ENCODE measurements at places on chromosomes 2 and 18.

DNA sequence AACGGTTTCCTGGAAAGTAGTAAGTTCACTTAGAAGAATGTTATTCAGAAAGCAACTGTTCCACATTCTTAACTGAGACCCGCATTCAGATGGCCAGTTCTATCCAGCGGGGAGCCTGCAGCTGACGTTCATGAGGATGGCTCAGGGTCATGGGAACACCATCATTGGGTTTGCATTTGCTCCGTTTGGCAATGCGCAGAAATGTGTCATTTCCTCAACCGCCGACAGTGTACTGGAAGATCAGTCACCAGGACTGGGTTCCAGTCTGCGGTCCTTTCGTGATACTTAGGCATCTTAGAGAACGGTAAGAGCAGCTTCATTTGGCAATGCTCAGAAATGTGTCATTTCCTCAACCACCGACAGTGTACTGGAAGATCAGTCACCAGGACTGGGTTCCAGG, 104.0 kb downstream of the DNER start:
- DNase-seq, result peak; percentile 30

- DNase-seq, result no peak
Measured at GRCh38 chr2:17326717-17327116, 191.5 kb downstream of the RAD51AP2 start.

DNA sequence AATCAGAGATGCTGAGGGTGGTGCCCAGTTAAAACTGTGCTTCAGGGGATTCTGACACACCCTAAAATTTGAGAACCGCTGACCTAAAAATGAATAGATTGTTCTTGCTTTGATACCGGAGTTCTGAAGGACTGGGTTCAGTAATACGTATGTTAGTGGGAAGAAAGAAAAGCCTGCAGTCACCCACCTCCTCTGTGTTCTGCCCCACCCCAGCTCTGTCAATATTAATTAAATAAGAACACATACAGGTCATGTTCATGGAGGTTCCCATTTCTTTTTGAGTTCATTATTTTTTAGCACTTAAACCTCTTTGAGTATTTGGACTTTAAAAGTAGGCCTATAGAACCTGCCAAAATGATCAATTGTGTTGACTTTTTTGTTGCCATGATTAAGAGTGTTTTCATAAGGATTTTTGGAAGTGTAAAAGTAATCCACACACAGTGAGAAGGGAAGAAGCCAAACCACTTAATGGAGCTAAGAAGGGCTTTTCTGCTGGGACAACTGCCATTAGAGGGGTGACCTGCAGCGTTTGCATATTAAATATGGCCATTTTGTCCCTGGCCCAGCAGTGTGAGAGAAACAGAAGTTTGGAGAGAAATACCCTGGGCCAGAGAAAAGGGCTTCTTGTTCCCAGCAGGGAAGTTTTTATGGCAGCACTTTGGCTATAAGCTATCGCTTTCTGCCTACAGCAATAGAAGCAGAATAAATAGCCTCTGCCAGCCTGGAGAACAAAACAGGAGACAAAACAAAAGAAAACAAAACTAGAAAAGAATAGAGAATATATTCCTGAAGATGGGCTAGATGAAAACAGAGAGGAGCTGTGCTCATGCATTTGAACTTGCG, 80.7 kb upstream of the RNF152 start:
- DNase-seq, result no peak

DNA sequence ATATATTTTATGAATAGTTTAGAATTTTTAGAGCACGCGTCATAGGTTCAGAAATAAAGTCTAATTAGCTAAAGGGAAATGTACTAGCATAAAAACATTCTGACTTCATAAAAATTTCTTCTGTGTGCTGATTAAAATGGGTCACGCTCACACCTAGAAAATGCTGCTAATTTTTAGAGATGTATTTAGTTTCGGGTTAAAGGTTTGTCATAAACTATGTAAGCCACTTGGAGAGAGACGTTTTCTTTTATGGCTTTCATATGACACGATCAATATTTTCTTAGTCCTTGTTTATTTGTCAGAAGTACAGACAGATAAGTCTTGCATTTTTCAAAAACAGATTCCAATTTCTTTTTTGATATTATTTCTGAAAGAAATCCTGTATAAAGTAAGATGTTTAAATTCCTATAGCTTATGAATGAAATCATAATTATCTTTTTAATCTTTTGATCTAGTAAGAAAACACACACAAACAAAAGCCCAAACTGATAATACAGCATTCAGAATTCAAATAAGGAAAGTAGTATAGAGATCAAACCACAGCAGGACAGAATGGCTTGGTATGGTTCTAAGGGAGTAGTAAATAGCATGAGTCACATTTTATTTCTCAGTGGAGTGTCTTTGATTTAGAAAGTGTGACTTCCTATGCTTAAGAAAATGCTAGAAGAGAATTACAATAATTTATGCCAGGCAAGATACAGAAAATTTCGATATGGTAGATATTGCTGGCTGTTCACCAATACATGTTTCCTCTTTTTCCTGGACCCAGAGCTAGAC, 236.6 kb downstream of the GPD2 start:
- DNase-seq, result no peak

DNA sequence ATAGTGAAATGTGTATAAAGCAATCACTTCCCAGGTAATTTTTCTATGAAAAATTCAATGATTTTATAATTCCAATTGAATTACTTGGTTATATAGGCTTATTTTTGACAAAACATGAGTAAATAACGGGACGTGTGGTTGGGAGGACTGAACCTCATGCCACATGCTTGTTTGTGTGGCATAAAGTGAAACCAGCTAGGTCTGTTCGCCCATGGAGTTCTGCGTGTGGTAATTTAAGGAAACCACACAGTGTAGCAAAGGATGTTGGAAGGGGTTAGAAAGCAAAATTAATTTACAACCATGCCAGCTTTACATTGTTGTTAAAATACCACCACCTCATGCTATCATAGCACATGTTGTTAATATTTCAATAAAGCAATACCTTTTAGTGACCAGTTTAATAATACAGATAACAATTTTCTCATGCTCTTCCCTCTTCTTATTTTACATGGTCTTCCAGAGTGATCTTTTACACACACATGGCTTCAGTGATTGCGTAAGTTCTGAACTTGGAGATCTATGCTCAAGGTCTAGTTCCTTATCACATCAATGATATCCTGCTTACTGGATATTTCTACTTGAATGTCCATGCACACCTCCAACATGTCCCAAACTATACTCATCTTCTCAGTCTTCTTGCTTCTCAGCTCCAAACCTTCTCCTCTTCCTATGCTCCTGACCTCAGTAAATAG, 156.4 kb upstream of the ITGA4 start:
- no peak for DNase-seq

GRCh38 chr2:119180892-119181291, 22.3 kb upstream of the C1QL2 start:
- no peak for DNase-seq

GRCh38 chr2:208012449-208012848, 12.9 kb downstream of the PLEKHM3 start:
- DNase-seq, result no peak

DNA sequence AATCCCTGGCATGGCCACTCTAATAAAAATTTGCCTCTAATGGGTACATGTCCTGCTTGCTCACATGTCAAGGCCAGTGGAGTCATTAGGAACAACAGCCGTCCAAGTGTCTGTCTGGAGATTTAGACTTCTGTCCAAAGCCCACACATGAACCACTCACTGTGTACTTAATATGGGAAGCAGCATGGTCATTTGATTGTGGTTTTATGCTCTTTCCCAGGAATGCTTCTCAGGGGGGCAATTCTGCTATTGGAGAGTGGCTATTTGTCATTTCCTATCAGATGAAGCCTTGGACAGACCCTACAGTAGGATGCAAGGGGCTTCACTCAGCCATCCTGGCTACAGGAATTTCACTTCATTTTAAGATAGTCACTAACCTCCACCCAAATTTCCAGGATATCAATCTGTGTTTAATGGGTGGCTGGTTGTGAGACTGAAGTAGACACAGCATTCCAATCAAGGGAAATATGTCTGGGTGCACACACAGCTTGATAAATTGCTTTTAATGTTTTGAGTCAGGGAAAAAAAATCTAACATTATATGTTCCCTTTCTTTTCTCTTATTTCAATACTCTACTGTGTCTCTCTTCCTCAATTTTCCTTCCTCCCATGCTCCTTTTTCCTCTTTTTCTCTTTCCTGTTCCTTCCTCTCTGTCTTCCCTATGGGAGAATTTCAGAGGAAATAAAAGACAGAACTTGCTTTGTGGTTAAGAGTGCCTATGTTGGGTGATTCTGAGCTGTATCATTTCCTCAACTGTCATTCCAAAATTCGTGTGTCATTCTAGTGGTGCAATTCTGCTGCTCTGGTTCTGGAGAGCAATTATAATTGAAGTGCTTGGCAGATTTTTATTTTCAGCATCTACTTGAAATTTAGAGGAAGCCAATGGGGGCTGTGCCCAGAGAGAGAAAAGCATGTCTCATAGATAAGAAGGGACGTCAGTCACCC, 320.1 kb downstream of the OSR1 start:
- DNase-seq, result peak; percentile 91

GRCh38 chr2:105950521-105951383, 206.0 kb downstream of the NCK2 start:
- DNase-seq, result peak; percentile 14

GRCh38 chr2:10911291-10912075, at the start of gene KCNF1:
TSS of gene KCNF1 (plus strand) at chr2:10911934. CDS start at chr2:10912427, 493 bp downstream.
- DNase-seq, result peak; percentile 60

- DNase-seq, result no peak
Measured at GRCh38 chr2:29012211-29012681, 31.1 kb downstream of the TOGARAM2 start.

GRCh38 chr2:105775809-105776559, 31.3 kb downstream of the NCK2 start:
- DNase-seq, result no peak
